Osteoblast (primary cell): ENCODE measurements at places on chromosomes 12 and 14. TPM values are rescaled to one million over a fixed set of nuclear protein-coding genes. Genes with fewer than 3 reads are reported as not detected.

DNA sequence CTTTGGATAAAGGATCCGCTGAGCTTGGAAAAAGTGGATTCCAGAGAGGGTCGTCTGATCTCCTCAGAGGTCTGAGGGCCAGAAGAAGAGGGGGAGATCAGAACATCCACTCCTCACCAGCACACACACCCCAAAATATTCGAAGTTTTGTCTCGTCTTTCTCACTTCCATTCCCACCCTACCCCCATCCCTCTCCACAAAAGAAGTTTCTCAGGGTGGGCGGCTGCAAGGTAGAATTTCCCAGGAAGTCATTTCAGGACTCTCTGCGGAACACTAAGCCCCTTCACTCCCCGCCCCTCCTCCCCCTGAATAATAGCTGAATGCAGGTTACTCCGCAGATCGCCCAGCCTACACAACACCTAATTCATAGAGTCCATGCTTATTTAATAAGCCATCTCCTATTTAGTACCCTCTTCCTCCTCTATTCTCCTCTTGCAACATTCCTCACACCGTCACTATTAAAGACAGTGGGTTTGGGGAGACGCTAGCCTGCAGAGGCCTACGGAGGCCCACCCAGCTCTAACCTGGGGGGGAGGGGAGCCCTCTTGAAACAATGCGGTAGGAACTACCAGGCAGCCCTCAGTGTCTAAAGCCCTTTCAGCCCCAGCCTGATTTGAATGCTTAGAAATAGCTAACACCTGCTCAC, 649 bp upstream of the SALL2 start:
- DNase-seq: peak; percentile 34
- H3K36me3 ChIP-seq: no peaks in the 10 kb centered on the region
- no peak overlapping the region for H3K27ac ChIP-seq
- H3K4me3 ChIP-seq: peak overlapping the region; percentile 76
- H3K4me1 ChIP-seq: peaks cover 6% of the 10 kb centered on the region

DNA sequence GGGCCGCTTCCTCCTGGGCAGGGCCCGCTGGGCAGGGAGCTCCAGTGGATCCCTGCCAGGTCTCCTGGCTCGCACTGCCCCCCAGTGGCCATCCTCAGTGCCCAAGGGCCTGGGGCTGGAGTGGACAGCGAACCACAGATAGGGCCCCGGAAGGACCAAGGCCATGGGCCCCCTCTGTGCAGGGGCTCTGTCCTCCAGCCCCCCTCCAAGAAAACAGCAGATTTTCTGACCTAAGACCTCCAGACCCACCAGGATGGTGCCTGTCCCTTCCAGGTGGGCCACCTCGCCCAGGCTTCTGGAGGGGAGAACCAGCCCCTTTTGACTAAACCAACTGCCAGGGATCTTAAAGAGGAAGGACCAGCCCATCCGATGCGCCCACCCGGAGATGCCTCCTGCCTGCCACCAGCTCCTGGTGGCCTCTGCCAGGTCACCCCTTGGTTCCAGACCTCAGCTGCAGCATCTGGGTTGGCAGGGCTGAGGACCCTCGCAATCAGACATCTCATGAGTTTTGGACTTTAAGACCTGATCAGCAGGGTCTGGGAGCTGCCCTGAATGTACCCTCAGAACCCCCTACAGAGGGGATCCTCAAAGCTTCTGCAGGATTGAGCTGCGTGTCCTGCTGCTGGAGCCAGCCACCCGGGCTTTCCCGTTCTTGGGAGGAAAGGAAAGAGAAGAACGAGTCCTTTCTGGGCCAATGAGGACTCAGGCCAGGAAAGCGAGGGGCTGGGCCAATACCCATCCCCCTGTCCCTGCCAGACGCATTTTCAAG, 325.8 kb upstream of the DIO3 start:
- no peak overlapping the region for H3K4me3 ChIP-seq
- no peak overlapping the region for H3K27ac ChIP-seq
- DNase-seq: peak; percentile 99
- no peaks in the 10 kb centered on the region for H3K36me3 ChIP-seq
- H3K4me1 ChIP-seq: no peaks in the 10 kb centered on the region
- peaks cover 8% of the 10 kb centered on the region for H3K27me3 ChIP-seq

DNA sequence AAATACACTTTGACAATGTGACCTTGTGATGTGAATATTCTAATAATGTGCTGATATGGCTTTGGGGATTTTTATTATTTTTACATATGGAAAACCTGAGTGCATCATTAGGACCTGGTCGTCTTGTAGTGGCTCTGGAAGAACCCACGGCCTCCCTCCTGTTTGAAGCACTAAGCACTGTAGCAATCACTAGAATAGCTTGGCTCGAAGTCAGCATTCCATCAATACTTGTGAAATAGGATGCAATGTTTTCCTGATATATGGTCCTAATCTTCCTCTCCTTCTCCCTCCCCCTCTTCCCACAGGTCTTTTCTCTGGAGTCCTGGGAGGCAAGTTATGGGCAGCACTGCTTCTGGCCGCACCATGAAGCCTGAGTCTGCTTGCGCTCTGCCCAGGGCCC, 71.9 kb downstream of the NRXN3 start:
- no peak overlapping the region for H3K27ac ChIP-seq
- no peak for DNase-seq
- H3K4me1 ChIP-seq: no peaks in the 10 kb centered on the region
- H3K36me3 ChIP-seq: no peaks in the 10 kb centered on the region

DNA sequence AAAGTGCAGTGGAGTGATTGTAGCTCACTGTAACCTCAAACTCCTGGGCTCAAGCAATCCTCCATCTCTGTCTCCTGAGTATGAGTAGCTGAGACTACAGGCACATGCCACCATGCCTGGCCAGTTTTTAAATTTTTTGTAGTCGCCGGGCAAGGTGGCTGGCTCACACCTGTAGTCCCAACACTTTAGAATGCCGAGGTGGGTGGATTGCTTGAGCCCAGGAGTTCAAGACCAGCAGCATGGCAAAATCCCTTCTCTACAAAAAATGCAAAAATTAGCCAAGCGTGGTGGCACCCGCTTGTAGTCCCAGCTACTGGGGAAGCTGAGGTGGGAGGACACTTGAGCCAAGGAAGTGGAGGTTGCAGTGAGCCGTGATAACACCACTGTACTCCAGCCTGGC, 219.5 kb downstream of the KLHL28 start:
- no peaks in the 10 kb centered on the region for H3K4me1 ChIP-seq
- DNase-seq: no peak
- no peak overlapping the region for H3K4me3 ChIP-seq
- H3K27ac ChIP-seq: no peak overlapping the region
- H3K27me3 ChIP-seq: no peaks in the 10 kb centered on the region

The PDE3A gene
- total RNA-seq: 8.0 and 14.8 TPM in 2 replicates

The NUP37 gene
- 24.6 and 25.3 TPM in 2 replicates for total RNA-seq

- no peaks in the 10 kb centered on the region for H3K36me3 ChIP-seq
- peak; percentile 25 for DNase-seq
- H3K27ac ChIP-seq: no peak overlapping the region
- H3K27me3 ChIP-seq: no peaks in the 10 kb centered on the region
These were observed 257.4 kb upstream of the NOVA1 start for GRCh38 chr14:26855077-26855753.

The SOAT2 gene
- not detected in 2 replicates for total RNA-seq

- no peaks in the 10 kb centered on the region for H3K4me1 ChIP-seq
- no peak overlapping the region for H3K4me3 ChIP-seq
- H3K27me3 ChIP-seq: no peaks in the 10 kb centered on the region
- no peak for DNase-seq
These were observed 141.2 kb upstream of the NOS1 start for GRCh38 chr12:117502633-117503032.

The TAS2R43 gene
- 5.0 TPM in 1 of 2 replicates, not detected in the other for total RNA-seq

DNA sequence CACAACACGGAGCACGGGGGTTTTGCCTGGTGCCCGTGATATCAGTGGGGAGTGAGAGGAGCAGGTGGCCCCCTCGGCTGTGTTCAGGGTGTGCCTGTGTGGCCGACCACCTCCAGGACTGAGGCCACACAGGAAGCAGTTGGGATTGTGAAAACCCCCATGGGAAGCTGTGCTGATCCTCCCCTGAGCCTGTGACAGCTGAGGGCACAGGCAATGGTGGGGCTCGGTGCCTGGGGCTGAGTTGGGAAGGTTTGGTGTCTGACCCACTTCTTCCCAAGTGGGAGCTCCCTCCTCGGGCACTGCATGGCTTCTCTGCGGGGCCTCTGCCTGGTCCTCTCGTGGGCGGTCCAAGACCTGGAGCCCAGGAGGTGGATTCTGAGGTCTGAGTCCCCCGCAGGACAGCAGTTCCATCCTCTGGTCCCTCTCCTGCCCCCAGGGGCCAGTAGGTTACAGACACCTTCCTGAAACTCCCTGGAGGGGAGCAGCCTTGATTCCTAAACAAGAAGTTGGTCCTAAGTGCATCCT, 17.9 kb downstream of the PACS2 start:
- H3K36me3 ChIP-seq: no peaks in the 10 kb centered on the region
- no peak for DNase-seq
- H3K27me3 ChIP-seq: no peaks in the 10 kb centered on the region
- no peak overlapping the region for H3K27ac ChIP-seq
- H3K4me3 ChIP-seq: no peak overlapping the region

- DNase-seq: no peak
- H3K36me3 ChIP-seq: peaks cover 5% of the 10 kb centered on the region
- H3K4me3 ChIP-seq: no peak overlapping the region
- H3K27ac ChIP-seq: no peak overlapping the region
- no peaks in the 10 kb centered on the region for H3K27me3 ChIP-seq
These were observed 68.3 kb downstream of the KDM2B start for GRCh38 chr12:121512561-121512960.

The EXOC3L4 gene
- 0.29 TPM in 1 of 2 replicates, not detected in the other for total RNA-seq

The MEG3 gene
- 200 and 269 TPM in 2 replicates for total RNA-seq

The ERP27 gene
- total RNA-seq: not detected in 2 replicates
